ENCODE measurements at places on chromosomes 16 and 17.
A peak's percentile ranks its signal among the peaks of the same experiment; 100 is the strongest.

- peak; percentile 91 for DNase-seq
Observed at GRCh38 chr17:66459811-66460270, 157.4 kb downstream of the PRKCA start.

DNA sequence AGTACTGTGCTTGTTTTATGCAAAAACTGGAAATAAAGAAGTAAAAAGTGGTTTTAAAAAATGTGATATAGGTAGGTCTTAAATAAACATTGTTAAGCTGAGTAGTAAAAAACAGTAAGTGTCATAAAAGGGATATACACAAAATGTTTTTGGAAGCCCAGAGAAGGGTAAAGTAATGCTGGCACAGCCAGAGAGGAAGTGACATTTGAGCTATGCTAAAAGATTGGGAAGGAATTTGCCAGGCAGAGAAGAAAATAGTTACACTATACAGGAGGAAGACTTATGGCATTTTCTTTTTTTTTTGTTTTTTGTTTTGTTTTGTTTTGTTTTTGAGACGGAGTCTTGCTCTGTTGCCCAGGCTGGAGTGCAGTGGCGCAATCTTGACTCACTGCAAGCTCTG, 40.8 kb upstream of the TAOK1 start:
- no peak for DNase-seq

- no peak for DNase-seq
Observed at GRCh38 chr17:61720016-61720795, 129.2 kb upstream of the NACA2 start.

DNA sequence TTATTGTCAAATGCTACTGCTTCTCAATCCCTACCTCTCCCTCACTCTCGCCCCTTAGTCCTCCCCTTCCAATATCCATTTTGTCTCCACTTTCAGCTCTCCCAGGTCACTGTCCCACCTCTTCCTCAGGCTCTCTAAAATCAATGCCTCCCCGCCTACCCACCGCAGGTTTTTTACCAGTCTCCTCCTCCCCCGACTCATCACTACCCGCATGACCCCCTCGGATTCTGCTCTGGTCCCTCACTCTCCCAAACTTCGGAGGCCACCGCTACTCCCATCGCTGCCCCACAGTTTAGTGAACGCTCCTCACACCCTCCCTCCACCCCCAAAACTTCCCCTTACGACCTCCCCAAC, 513 bp downstream of the CRLF3 start:
- no peak for DNase-seq

GRCh38 chr16:57615813-57616212, 12.6 kb upstream of the ADGRG1 start:
- no peak for DNase-seq

Measured in A172 (cell line).